ENCODE measurements at places on chromosomes 12 and 14.

GRCh38 chr12:119179335-119180021 is 747 bp downstream of the HSPB8 start:
- no peak for DNase-seq

DNA sequence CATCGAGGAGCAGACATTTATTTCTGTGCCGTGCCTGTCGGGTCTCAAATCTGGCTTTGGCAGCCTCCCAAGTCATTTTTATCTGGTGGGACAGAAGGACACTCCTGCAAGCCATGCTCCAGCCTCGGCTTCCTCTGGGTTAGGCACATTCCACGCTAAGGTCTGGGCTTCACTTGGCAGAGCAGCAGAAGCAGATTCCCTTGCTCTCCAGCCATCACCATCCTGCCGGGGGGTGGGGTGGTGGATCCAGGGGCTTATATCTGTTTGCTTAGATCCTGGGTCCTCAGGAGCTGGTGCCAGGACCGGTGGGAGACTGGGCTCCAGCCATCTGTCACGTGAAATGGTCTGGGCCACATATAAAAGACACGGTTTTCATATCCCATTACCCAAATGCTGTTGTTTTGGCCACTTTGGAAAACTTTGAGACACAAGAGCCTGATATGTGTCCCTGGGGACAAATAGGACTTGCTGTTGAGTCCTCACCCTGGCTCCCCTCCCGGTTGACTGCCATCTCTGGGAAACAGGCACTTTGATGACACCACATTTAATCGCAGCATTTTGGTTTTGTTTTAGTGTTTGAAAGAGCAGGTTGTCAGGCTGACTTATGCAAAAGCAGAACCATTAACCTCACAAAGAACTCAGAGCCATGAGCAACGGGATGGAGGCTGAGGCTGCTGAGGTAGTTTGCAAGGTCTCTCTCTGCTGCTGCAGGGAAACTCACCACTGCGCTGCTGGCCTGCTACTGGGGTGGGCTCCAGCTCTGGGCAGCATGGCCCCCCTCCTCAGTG is 69.6 kb upstream of the PRMT8 start:
- DNase-seq, result no peak

DNA sequence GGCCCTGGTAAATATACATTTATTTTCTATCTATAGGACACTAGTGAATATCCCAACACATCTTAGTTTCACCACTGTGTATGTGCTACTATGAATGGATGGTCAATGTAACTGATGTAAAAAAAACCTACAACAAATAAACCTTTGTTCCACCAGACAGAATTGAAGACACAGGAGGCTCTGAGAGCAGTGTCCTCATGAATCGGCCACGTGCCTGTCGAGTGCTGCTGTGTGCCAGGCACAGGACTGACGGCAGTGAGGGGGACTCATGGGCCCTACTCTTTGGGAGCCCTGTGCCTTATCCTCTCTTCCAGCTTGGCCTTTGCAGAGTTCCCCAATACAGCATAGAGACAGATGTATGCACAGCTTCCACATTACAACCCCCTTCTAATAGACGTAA is 18.2 kb downstream of the CINP start:
- no peak for DNase-seq

DNA sequence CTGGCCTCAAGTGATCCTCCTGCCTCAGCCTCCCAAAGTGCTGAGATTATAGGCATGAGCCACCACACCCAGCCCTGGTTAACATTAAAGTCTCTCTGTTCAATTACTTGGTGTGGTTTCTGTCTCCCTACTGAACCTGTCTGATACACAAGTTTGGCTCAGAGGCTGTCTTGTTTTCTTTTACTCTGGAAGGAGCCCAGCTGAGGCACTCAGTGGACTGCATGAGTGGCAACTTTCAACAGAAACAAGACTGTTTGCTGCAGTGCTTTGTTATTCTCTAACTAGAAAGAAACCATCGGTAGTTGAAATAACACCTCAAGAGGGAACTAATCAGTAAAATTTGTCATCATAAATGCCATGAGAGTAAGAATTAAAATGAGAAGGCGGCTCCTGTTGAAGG is 238.7 kb downstream of the FOXN3 start:
- DNase-seq, result no peak

- DNase-seq, result no peak
These were observed 4.4 kb downstream of the NACA start for GRCh38 chr12:56720731-56721151.

DNA sequence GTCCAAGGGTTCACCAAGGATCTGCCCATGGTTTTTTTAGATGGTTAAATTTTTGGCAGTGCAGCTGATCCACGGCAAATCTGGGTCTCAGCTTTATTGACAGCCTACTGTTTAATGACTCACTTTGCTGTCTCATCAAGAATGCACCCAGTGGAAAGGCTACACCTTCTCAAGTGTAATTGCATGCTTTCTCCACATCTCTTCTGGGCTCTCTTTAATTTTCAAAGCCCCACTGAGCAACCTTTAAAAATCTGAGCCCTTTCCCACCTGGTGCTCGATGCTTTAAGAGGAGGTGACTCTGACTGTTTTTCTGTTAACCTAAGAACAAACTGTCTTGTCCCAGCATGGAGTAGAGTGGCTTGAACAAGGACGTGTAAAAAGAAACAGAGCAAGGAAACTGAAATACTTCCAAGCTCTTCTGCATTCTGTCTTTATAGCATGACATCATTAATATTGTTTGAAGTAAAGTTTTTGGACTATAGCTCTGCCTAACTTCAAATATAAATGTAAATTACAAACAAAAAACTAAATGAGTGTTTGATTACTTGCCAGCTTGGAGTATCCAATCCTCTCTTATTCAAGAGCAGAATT is 214.2 kb upstream of the KRR1 start:
- DNase-seq, result no peak

DNA sequence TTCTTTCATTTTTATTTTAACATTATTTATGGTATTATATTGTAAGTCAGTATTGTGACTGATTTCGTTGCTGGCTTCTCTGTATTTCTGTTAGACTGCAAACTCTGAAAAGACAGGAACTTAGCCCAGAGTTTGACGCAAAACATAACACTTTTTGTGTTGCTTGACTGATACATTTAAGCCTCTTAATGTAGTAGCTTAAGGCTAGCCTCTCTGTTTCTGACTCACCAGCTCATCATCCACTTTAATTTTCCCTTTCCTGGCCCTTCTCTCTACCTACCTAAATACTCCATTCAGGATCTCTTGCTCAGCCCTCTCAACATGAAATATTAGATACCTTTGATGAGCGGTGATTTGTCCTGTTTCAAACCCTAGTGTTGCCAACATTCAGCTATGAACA is 420.6 kb downstream of the LRFN5 start:
- no peak for DNase-seq

DNA sequence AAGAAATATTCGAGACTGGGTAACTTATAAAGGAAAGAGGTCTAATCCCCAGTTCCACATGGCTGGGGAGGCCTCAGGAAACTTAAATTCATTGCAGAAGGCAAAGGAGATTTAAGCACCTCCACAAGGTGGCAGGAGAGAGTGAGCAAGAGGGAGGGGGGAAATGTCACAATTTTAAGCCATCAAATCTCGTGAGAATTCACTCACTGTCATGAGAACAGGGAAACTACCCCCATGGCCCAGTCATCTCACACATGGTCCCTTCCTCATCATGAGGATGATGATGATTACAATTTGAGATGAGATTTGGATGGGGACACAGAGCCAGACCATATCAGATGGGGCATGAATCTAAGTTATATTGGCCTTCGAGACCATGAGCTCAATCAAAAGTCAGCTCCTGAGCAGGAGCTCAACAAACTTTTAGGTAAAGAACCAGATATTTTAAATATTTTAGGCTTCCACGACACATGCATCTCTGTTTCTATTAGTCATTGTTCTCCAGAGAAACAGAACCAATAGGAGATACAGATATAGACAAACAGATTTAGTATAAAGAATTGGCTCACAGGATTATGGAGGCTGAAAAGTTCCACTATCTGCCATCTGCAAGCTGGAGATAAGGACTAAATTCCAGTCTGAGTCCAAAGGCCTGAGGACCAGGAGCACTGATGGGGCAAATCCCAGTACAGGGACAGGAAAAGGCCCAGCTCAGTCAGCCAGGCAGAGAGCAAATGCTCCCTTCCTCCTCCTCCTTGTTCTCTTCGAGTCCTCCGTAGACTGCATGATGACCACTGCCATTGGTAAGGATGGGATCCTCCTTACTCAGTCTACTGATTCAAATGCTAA is 24.9 kb downstream of the DGLUCY start:
- no peak for DNase-seq

DNA sequence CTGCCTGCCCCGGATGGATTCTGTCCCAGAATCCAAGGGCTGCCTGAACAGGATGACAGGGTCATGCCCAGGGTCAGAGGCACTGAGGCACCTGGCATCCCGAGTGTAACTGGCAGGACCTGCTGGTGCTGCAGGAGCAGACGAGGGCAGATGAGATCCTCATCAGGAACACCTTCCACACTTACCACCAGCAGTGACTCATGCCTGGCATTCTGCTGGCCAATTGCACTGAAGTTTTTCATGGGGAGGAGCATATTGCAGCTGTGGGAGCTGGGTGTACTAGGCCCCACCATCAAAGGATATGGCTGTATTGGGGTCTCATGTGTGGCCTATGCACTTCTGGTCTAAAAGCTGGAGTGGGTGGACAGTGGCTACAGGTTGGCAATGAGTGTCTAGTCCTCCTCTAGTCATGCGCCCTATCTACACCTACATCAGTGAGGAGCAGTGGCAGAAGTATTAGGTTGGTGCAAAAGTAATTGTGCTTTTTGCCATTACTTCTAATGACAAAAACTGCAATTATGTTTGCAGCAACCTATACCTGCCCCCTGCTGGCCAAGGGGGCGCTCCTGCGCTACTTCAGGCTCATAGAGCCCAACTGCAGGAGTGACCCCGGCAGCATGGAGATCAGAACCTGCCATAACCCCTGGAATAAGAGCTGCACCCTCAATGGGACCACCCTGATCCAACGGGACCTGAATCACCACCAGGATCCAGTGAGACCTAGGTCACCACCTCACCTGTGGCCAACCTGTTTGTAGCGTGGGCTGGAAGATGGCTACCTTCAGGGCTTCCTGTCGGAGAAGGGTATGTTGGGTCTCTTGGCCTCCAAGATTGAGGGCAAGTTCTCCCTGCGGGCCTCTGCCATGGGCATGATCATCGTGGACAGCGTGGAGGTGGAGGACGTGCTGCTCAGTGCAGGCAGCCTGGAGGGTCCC is 8.0 kb upstream of the C12orf42 start:
- DNase-seq, result no peak

DNA sequence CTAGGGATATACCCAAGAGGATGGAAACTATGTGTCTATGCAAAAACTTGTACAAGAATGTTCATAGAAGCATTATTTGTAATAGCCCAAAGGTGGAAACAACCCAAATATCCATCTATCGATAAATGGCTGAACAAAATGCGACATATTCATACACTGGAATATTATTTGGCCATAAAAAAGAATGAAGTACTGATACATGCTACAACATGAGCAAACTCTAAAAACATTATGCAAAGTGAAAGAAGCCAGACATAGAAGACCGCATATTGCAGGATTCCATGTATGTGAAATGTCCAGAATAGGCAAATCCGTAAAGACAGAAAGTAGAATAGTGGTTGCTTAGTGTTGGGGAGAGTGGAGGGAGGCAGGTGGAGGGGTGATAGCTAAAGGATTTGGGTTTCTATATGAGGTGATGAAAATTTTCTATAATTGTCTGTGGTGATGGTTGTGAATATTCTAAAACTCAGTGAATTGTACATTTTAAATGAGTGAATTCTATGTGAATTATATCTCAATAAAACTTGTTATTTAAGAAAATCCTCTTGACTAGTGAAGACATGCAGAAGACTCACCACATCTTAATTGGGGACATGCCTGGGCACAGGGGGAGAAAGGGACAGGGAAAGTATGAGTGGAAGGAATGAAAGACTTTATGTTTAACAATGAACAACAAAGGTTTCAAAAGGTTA is 29.8 kb upstream of the SELPLG start:
- no peak for DNase-seq

- DNase-seq, result no peak
These were observed 87.1 kb downstream of the ETNK1 start for GRCh38 chr12:22712083-22712482.

GRCh38 chr12:24227551-24227950 is 278.1 kb upstream of the SOX5 start:
- DNase-seq, result no peak

DNA sequence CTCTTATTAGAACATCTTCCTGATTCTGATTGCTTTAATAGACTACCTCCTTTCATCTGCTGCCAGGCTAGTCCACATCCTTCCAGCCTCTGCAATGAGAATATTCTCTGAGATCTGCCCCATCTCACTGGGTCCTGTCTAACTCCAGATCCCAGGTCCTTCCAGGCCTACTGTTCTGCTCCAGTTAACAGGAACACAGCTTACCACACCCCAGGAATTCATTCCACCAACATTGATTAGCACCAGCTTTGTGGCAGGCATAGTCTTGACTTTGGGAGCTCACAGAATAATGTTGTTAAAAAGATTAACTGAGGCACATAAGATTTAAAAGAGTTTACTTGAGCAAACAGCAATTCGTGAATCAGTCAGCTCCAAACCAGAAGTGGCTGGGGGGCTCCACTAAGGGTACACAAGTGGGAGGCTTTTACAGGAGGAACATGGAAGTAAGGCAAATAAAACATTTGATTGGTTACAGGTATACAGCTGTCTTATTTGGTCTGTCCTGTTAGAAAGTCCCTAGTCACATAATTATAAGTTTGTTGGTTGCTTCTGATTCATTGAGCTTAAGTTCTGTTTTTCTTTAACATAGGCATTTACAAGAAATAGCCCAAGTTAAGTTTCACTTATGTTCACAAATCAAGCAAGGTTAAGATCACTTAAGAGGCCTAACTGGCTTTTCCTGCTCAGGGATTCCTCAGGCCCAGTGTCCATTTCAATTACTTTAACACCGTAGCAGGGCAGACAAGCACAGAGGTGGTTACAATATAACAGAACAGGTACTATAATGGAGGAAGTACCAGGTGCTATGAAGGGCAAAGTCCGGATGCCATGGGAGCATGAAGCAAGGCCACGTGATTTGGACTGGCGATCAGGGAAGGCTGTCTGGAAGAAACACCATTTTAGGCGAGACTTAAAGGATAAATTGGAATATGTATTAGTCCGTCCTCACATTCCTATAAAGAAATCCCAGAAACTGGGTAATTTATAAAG is 12.2 kb upstream of the MYH7 start:
- no peak for DNase-seq

DNA sequence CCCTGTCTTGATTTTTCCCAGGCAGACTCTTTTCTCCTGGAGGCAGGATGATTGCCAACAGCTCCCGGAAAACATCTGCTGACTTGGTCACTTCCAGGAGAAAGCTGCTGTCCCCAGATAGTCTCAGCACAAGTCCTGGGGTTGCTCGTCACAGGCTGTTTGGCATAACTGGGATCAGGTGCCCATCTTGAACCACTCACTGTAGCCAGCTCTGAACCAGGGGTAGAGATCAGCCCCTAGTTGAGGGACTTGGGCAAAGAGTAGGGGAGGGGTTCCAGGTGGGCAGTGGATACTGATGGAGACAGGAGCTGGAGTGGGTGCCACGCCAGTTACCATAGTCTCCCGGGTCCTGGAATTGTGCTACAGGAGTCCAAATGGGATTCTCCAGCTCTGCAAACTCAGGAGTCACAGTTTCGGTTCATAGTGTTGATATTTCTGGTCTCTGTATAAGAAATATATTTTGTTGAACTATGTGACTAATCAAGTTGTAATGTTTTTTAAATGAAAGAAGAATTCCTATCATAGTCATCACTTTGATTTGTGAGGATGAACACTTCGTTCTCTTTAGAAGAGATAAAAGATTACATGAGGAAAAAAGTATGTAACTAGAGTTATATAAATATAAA is 1154.5 kb downstream of the AACS start:
- no peak for DNase-seq

- no peak for DNase-seq
These were observed 11.1 kb upstream of the KRT73 start for GRCh38 chr12:52629281-52630007.

Data from stimulated activated CD8-positive, alpha-beta memory T cell treated with anti-CD3 and anti-CD28 coated beads, Interleukin-4, amount 100 ng/mL, for 4 hours (primary cell).